ENCODE measurements at places on chromosomes 7 and 10. TPM values are rescaled to one million over a fixed set of nuclear protein-coding genes. Genes with fewer than 3 reads are reported as not detected.

GRCh38 chr10:96023168-96023567 lies 20.2 kb upstream of the CCNJ start:
- no peaks in the 10 kb centered on the region for H3K36me3 ChIP-seq
- H3K27me3 ChIP-seq: peaks cover 16% of the 10 kb centered on the region
- no peaks in the 10 kb centered on the region for H3K4me1 ChIP-seq
- H3K27ac ChIP-seq: no peak overlapping the region

DNA sequence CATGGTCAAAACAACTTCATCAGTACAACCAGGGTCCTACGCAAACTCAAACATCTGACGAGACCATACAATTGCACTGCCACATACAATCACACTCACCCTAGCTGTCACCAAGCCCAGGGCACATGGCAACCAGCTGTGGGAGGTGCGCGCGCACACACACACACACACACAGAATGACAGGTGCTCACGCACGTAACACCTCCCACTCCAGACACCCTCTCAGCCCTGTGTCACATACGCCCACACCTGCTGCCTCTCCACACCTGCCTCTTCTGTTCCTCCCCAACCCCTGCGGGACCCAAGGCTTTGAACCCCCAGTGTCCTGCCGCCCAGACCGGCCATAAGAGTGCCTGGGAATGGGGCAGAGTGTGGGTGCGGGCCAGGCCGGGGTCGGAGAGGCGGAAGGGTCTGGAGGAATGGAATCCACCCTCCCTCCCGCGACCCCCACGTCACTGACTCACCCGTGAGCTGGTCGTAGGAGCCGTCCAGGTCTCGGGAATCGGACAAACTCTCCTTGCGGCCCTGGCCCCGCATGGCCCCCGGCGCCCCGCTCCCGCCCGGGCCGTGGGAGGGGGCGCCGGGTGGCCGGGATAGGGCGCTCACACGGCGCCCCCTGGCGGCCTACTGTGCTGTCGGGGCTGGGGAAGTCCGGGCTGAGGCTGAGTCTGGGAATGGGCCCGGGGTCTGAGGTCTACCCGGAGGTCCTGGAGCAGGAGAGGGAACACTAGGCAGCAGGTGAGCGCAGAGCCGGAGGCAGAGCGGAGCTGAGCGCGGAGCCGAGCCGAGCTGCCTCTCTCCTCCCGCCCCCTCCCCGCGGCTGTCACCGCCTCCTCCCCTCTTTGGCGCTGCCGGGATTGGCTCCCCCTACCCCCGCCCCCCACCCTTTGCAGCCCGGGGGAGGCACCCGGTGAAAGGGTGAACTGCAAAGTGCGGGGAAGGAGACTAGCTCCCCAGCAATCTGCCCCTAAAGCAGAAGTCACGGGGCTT lies at the start of gene KCNIP2:
Gene KCNIP2 (minus strand): TSS at position 769 of the 990 bp plus-strand sequence. CDS start 232 bp downstream, at position 537.
- no peaks in the 10 kb centered on the region for H3K27me3 ChIP-seq
- no peak within 1 kb of the TSS for H3K4me3 ChIP-seq
- H3K36me3 ChIP-seq: no peaks in the 10 kb centered on the region
- H3K4me1 ChIP-seq: peaks cover 14% of the 10 kb centered on the region
- DNase-seq: no peak

- peaks cover 18% of the 10 kb centered on the region for H3K27me3 ChIP-seq
- no peak overlapping the region for H3K27ac ChIP-seq
- H3K4me1 ChIP-seq: peaks cover 9% of the 10 kb centered on the region
- no peak overlapping the region for H3K4me3 ChIP-seq
- no peaks in the 10 kb centered on the region for H3K36me3 ChIP-seq
- peak; percentile 70 for DNase-seq
Measured at GRCh38 chr10:78862328-78862640, 206.5 kb upstream of the ZMIZ1 start.

GRCh38 chr7:29488977-29489376 lies 74.7 kb upstream of the PRR15 start:
- H3K4me3 ChIP-seq: no peak overlapping the region
- peaks cover 13% of the 10 kb centered on the region for H3K4me1 ChIP-seq
- DNase-seq: peak; percentile 60
- no peaks in the 10 kb centered on the region for H3K36me3 ChIP-seq

Gene HOXA2
- total RNA-seq: 1.8 TPM

Gene MNX1
- total RNA-seq: 3.7 TPM

Measured in PC-3 (cell line).